ENCODE measurements at places on chromosomes 13 and 19.

DNA sequence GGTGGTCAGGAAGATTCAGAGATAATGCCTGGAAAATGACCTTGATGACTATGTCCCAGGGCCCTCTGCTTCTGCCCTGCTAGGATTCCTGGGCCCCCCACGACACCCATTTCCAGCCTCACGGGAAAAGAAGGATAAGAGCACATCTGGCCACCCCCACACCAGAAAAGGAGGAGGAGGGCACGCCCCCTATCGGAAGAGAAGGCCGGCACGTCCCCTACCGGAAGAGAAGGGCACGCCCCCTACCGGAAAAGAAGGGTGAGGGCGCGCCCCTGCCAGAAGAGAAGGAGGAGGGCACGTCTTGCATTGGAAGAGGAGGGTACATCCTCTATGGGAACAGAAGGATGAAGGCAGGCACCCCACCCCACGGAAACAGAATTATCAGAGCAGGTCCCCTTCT, 84.3 kb downstream of the IER2 start:
- DNase-seq: no peak

DNA sequence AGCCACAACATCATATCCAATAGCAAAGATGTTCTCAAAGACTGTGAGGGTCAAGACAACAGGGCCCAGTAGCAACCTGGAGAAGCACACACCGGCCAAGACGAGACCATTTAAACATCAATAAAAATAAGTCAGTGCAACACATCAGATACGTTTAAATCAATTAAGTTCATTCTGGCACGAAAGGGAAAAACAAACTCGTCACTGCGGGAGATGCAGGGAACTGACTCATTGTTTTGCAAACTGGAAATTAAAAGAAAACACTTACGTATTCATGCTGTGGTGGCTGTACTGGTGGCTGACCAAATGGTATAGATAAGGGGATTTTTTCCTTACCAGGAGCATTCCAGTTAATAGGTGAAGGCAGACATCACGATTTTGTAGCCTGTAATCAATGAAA, 26.3 kb upstream of the SLC15A1 start:
- DNase-seq: no peak

DNA sequence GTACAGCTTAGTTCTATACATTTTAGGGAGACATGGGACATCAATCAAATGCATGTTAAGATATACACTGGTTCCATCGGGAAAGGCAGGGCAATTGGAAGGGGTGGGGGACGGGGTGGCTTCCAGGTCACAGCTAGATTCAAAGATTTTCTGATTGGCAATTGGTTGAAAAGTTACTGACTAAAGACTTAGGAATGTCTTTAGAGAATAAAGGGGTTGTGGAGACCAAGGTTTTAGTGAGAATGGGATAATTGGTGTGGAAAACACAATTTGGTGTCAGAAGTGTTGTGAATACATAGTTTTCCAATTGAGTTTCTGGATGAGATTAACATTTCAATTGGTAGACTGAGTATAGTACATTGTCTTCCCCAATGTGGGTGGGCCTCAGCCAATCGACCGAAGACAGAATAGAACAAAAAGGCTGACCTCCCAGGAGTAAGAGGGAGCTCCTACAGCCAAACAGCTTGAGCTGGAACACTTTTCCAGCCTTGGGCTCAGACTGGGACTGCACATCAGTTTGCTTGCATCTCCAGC, 988 bp upstream of the CCDC169 start:
- DNase-seq: no peak

- DNase-seq: no peak
These were observed 24.0 kb upstream of the TBC1D4 start for GRCh38 chr13:75506018-75506417.

- DNase-seq: no peak
These were observed 5.5 kb upstream of the LILRA6 start for GRCh38 chr19:54248016-54248601.
